ENCODE measurements at places on chromosomes 11 and 22. TPM values are rescaled to one million over a fixed set of nuclear protein-coding genes. Genes with fewer than 3 reads are reported as not detected.

- no peaks in the 10 kb centered on the region for H3K27me3 ChIP-seq
- peaks cover 5% of the 10 kb centered on the region for H3K36me3 ChIP-seq
- H3K27ac ChIP-seq, result peak overlapping the region; percentile 97
Measured at GRCh38 chr22:35649026-35649553, 844 bp downstream of the APOL6 start.

GRCh38 chr11:119320776-119321524, 4.0 kb upstream of the MCAM start:
- peak overlapping the region; percentile 74 for H3K4me3 ChIP-seq
- H3K36me3 ChIP-seq, result no peaks in the 10 kb centered on the region
- peak overlapping the region; percentile 78 for H3K27ac ChIP-seq
- peak; percentile 47 for DNase-seq
- H3K4me1 ChIP-seq, result peaks cover 22% of the 10 kb centered on the region
- H3K27me3 ChIP-seq, result peaks cover 6% of the 10 kb centered on the region

DNA sequence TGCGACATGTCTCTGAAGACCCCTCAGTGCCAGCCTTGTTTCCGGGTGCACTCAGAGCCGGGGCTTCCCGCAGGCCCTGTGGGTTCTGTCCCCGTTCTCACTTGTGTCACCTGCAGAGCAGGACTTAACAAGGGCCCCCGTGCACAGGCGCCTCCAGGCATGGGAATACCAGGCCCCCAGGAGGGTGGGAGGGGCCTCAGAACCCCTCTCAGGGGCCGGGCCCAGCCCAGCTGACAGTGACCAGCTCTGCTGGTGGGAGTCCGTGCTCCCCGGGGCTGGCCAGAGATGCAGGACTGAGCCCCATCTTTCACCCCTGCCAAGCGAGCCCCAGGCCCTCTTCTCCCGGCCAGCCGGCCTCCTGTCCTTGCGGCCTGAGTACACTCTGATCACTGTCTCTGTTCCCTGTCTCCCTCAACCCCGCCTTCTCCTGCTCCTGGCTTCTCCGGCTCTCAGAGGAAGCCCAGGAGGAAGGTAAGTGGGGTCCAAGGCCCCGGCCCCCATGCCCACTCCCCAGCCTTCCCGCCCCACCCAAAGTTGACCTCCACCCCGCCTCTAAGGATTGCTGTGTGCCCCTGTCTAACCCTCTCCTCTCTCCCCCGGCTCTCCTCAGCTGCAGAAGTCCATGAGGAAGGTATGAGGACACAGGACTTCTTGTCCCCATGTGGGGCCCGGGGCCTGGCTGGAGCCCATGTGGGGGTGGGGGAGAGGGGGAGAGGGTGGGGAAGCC, 5.3 kb downstream of the TNNT3 start:
- H3K27me3 ChIP-seq, result no peaks in the 10 kb centered on the region
- no peak overlapping the region for H3K27ac ChIP-seq
- H3K4me1 ChIP-seq, result no peaks in the 10 kb centered on the region
- no peaks in the 10 kb centered on the region for H3K36me3 ChIP-seq

DNA sequence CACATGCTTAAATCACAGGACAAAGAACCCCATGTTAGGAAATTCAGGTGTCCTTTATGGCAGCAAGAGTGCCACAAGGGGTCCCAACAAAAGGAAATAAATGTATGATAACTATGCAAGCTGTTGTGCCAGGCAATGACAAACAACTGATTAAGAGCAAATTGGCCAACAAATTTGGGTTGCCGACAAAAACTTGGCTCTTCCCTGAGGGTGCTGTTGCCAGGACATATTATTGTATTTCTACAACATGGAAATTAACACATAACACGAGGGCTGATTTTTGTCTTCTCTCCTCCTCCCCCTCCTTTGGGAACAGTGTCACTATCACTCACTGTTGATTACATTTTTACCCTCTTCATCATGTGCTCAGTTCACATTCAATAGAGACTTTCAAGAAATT, 56.0 kb downstream of the LRRC4C start:
- no peak overlapping the region for H3K4me3 ChIP-seq
- no peak for DNase-seq
- H3K36me3 ChIP-seq, result no peaks in the 10 kb centered on the region
- H3K4me1 ChIP-seq, result no peaks in the 10 kb centered on the region
- no peak overlapping the region for H3K27ac ChIP-seq

DNA sequence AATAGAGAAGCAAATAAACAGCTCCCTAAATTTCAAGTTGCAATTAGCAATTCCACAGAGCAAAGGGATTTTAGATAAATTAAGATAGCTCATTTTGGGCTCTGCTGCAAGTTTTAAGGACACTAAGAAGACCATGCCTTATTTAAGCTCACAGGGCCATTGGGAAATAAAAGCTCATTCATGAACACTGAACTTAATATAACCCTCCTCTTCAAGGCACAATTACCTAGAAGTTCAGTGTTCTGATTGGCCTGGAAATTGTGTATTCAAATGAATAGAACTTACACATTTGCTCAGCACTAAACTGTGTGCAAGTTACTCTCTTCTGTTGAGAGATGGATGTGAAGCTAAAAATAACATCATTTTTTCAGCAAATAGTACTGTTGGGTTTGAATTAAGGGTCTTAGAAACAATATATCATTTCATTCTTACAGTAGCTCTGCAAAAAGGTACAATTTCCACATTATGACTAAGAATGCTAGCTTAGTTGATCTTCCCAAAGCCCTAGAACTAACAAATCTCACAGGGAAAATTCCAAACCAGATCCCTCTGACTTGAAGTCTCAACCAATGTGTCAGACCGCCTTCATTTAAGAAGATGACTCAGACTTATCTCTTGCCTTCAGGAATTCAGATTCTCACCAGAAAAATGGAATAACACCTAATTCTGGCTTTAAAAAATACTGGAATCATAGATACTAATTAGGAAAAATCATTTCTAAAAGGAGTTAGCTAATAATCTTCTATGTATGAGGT, 87.4 kb upstream of the LRRC55 start:
- no peak overlapping the region for H3K27ac ChIP-seq
- H3K27me3 ChIP-seq, result no peaks in the 10 kb centered on the region
- no peaks in the 10 kb centered on the region for H3K36me3 ChIP-seq
- no peak for DNase-seq

DNA sequence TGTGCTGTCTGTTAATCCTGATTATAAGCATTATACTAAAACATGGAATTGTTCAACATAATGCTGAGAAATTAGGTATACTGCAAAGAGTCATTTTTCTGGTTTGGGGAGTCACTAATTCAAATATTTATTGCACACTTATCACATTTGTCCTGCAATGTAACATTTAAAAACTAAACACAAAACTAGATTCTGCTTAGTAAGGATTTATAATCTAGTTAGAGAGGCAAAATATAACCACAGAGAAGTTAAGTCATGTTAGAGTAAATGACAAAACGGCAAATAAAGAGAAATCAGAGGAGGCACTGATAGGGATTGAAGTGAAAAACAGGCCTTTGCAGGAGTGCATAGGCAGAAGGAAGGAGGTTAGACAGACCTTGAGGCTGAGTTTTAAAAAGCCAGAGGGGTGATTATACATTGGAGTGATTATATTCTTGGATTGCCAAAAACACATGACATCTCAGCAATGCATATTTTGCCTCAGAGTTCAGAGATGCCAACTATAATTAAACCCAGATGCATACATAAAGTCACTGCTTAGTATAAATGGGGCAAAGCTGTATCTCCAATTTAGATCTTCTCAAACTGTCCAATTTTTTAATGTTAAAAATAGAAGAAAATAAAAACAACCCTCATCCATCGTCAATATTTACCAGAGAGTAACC, 49.7 kb downstream of the CCDC34 start:
- DNase-seq, result no peak
- no peak overlapping the region for H3K27ac ChIP-seq
- H3K4me1 ChIP-seq, result no peaks in the 10 kb centered on the region
- H3K4me3 ChIP-seq, result no peak overlapping the region
- H3K36me3 ChIP-seq, result no peaks in the 10 kb centered on the region
- H3K27me3 ChIP-seq, result no peaks in the 10 kb centered on the region

DNA sequence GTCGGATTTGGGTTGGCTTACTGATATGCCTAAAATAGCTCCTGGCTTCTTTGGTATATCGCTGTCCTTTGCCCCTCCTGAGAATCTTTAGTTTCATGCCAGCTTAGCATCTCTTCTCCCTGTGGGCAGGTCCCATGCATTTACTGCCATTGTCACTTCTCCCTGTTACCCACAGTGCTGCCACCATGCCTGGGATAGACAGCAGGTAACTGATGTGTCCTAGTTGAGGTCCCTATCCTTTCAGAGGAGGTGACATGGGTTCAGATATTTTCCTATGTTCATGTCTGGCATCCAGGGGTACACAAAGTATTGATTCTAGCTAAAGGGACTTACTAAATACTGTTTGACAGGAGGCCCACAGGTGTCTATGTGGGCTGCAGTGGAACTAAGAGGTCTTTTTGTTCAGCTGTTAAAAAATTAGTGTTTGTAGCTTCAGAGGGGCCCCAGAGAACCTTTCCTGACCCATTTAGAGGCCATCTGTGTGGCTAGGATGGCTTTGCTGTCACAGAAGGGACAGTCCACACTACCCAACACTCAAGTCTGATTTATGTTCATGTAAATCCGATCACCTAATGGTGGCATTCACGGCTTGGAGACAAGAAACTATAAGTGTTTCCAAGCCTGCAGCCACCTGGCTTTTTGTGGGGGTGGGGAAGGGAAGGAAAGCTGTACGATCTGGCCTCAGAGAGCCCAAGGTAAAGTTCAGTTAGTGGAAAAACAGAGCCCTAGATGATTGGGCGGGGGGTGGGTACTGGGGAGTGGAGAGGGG, 8.5 kb downstream of the TIMP3 start:
- H3K27ac ChIP-seq, result no peak overlapping the region
- no peak for DNase-seq
- H3K4me1 ChIP-seq, result no peaks in the 10 kb centered on the region
- H3K4me3 ChIP-seq, result no peak overlapping the region

GRCh38 chr22:19085233-19085718, 36.9 kb downstream of the DGCR2 start:
- H3K27me3 ChIP-seq, result no peaks in the 10 kb centered on the region
- H3K4me3 ChIP-seq, result no peak overlapping the region
- peaks cover 4% of the 10 kb centered on the region for H3K4me1 ChIP-seq
- no peak overlapping the region for H3K27ac ChIP-seq
- DNase-seq, result no peak

- peak overlapping the region; percentile 69 for H3K27ac ChIP-seq
- H3K4me3 ChIP-seq, result peak overlapping the region; percentile 59
- H3K27me3 ChIP-seq, result no peaks in the 10 kb centered on the region
- DNase-seq, result no peak
- peaks cover 11% of the 10 kb centered on the region for H3K4me1 ChIP-seq
Measured at GRCh38 chr11:68312780-68313573, 586 bp downstream of the LRP5 start.

- H3K4me3 ChIP-seq, result no peak overlapping the region
- peaks cover 9% of the 10 kb centered on the region for H3K4me1 ChIP-seq
- no peaks in the 10 kb centered on the region for H3K36me3 ChIP-seq
- H3K27me3 ChIP-seq, result peaks cover 29% of the 10 kb centered on the region
Measured at GRCh38 chr11:19243613-19244012, 2.9 kb upstream of the E2F8 start.

DNA sequence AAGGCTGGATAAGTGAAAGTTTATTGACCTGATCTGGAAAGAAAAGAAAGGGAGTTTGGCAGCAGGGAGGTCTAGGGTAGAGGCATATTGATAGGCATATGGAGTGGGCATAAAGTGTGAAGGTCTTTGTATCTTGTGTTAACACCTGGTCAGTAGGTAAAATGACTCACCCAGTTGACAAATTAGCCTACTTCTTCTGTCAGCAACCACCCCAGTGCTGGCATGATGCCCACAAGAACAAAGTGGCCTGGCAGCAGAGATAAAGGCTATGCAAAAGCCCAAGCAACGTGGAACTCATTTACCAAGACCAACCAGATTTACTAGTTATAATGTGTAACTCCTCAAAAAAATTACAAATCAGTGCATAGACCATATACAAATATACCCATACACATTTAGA, 4.9 kb downstream of the OR10A3 start:
- H3K27me3 ChIP-seq, result peaks cover under 1% of the 10 kb centered on the region
- H3K36me3 ChIP-seq, result no peaks in the 10 kb centered on the region
- H3K4me1 ChIP-seq, result no peaks in the 10 kb centered on the region
- H3K4me3 ChIP-seq, result no peak overlapping the region
- H3K27ac ChIP-seq, result no peak overlapping the region
- no peak for DNase-seq

DNA sequence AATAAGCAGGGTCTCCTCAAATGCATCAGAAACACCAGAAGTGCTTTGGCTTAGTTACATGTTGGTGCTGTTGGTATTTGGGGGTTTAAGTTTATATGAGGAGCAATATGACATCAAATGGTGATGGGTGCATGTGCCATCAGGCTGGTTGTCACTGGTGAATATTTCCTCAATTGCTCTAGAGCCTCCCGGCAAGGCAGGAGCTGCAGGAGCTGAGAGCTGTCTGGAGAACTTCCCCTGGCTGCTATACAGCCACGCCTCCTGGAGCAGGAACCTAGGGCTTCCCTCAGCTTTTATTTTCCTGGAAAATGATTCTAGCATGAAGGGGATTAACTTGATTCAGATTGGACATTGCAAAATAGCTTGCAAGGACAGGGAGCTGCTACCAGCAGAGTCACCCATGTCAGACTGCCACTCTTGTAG, 15.8 kb downstream of the IGLL5 start:
- H3K36me3 ChIP-seq, result no peaks in the 10 kb centered on the region
- H3K4me3 ChIP-seq, result no peak overlapping the region
- no peak overlapping the region for H3K27ac ChIP-seq
- DNase-seq, result no peak
- no peaks in the 10 kb centered on the region for H3K4me1 ChIP-seq

DNA sequence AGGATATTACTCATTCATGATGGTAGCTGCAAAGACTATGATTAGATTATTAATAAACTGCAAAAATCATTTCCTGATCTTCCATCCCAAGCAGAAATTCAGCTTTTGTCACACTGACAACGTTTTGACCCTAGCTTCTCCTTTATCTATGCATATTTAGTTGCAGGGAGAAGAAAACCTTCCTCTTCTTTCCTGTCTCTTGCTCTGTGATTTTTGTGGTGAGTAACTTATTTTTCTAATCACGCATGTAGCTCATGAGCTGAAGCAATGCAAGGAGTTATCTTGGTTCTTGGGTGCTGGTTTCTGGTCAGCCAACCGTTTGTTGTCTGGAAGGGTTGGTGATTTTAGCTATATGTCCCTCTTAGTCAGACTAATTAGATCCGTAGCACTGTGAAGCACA, 56.4 kb downstream of the FDX1 start:
- no peak overlapping the region for H3K4me3 ChIP-seq
- H3K4me1 ChIP-seq, result no peaks in the 10 kb centered on the region
- H3K36me3 ChIP-seq, result no peaks in the 10 kb centered on the region
- no peak for DNase-seq

- DNase-seq, result no peak
- H3K4me3 ChIP-seq, result no peak overlapping the region
- H3K4me1 ChIP-seq, result no peaks in the 10 kb centered on the region
Measured at GRCh38 chr11:1998861-1999260, 1.2 kb upstream of the H19 start.

Gene AGBL2
- total RNA-seq, result 2.6 TPM

Gene MS4A8
- total RNA-seq, result not detected

Gene RIBC2
- total RNA-seq, result 9.6 TPM

Gene TMEM223
- 13.0 TPM for total RNA-seq

Gene KCNK7
- total RNA-seq, result 0.59 TPM

Gene TRIM6
- 0.20 TPM for total RNA-seq

Gene OR8H3
- not detected for total RNA-seq

Gene TNNI2
- total RNA-seq, result 0.33 TPM

Data from CD8-positive, alpha-beta memory T cell (primary cell).